ENCODE measurements at places on chromosomes 5 and 9.
A peak's percentile ranks its signal among the peaks of the same experiment; 100 is the strongest.

DNA sequence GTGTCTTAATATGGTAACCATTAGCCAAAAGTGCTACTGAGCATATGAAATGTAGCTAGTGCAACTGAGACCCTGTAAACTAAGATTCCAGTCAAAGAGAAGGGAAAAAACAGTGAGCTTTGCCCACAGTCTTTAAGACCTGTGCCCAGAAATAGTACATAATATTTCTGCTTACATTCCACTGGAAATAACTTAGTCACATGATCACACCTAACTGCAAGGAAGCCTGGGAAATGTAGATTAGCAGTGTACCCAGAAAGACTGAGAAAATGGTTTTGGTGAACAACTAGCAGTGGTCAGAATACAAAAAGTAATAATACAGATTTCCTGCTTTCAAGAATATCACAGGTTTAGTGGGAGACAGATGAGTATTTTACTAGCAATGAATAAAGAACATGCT, 2.5 kb upstream of the CPLANE1 start:
- DNase-seq: no peak

DNA sequence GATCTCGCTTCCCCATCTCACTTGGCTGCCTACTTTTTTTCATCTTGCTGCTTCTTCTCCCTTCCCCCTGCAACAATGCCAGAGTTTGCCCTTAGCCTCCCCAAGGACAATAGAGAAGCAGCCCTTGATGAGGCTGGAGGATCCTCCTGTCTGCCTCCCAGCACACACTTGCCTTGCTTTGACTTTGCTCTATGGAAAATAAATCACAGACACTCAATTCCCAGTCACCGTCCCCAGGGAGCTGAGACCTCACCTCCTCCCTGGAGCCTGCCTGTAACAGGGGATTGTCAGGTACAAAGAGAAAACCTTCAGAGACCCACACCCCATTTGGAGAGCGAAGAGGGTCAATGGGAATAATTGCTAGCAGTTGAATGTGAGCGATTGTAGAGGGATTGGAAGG, 242.1 kb upstream of the ZNF462 start:
- DNase-seq: no peak

DNA sequence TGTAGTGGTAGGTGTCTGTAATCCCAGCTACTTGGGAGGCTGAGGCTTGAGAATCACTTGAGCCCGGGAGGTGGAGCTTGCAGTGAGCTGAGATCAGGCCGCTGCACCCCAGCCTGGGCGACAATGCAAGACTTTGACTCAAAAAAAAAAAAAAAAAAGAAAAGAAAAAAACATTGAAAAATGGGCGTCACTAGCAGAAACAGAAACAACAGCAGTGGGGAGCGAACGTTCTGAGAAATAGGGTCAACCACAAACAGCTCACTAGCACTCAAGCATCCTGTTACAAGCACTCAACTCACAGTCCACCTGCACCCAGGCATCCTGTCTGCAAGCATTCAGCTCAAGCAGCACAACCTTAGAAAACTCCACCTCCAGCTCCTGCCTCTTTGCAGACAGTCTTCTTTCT, 17.2 kb downstream of the TRIM14 start:
- DNase-seq: peak; percentile 63

DNA sequence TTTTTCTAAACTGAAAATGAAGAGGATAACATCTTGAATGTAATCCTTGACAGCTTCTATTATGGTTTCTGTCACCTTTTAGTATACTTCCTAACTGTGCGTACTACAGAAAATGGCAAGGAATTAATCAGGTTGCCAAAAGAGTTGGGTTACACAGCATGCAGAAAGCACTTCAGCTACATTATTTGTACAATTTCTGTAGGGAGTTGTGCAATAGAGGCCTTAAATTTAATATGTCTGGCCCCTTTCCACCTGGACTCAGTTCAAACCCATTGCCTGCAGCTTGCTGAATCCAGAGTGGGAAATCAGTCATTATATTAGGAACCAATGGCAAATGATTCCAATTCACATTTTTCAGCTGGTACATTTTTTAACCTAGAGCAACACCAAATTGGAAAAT, 549.7 kb downstream of the CSNK1G3 start:
- DNase-seq: no peak

- no peak for DNase-seq
Observed at GRCh38 chr5:6279607-6280006, 98.7 kb downstream of the MED10 start.

DNA sequence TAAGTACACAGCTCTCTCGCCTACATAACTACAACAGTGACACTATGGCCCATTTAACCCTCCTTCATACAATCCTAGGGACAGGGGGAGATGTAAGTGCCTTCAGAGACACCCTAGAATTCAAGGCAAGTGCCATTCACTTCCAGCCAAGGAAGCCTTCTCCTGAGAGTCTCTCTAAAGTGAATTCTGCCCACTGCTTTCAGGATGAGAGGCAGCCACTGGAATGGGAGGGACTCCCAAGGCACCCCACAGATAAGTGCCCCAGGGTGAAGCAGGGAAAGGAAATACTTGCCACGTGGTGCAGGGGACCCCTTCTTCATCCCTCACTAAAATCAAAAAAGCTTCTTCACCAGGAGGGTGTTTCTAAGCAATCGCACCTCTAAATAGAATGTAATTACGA, 283.7 kb downstream of the ZNF608 start:
- DNase-seq: no peak

DNA sequence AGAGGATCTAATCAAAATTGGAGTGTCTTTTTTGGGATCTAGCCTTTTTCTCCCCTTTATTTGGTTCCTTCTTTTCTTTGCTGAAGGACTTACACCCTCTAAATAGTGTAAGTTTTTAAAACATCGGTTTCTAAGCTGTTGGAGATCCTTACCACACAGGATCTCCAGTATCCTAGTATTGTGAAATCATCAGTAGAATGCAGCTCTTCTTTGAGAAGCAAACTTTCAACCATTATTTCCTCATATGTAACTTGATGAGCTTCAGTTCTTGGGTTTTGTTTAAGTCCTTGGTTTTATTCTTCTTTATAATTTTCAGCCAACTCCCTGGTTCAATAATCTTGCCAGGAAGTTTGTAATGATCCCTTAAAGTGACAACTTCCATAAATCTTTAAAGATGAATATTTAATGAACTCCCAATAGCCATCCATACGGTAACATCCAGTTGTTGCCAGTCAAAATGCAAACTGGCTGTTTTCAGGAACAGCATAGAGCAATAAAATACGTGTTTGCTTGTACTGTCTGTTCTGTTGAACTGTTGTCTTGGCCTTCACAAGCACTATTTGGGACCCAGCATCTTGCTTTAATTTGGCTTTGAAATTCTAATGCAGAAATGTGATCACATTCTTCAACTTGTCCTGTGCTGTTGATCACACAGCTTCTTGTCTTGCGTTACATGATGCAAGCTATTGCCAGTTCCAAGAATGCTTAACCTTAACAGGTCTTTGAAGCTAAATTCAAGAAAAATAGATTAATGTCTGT, 34.8 kb upstream of the TTC23L start:
- no peak for DNase-seq

DNA sequence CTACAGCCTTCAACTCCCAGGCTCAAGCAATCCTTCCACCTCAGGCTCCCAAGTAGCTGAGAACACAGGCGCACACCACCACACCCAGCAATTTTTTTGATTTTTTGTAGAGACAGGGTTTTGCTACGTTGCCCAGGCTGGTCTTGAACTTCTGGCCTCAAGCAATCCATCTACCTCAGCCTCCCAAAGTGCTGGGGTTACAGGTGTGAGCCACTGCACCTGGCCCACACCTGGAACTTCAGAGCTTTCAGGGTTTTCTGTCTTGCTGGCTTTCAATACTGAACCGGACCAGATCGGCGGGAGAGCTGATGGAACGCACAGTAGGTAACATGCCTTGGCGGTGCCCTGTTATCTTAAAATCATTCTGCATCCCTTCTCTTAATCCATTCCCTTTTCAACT, 30.8 kb downstream of the IPPK start:
- no peak for DNase-seq

Data from activated CD8-positive, alpha-beta memory T cell treated with anti-CD3 and anti-CD28 coated beads for 4 hours (primary cell).